Activated CD4-positive, CD25-positive, alpha-beta regulatory T cell (primary cell): ENCODE measurements at places on chromosomes 6 and 20.

- no peak for DNase-seq
These were observed 90.3 kb downstream of the SHLD1 start for GRCh38 chr20:5840411-5841002.

- DNase-seq, result no peak
These were observed 487.7 kb upstream of the HS3ST5 start for GRCh38 chr6:114830515-114830914.

DNA sequence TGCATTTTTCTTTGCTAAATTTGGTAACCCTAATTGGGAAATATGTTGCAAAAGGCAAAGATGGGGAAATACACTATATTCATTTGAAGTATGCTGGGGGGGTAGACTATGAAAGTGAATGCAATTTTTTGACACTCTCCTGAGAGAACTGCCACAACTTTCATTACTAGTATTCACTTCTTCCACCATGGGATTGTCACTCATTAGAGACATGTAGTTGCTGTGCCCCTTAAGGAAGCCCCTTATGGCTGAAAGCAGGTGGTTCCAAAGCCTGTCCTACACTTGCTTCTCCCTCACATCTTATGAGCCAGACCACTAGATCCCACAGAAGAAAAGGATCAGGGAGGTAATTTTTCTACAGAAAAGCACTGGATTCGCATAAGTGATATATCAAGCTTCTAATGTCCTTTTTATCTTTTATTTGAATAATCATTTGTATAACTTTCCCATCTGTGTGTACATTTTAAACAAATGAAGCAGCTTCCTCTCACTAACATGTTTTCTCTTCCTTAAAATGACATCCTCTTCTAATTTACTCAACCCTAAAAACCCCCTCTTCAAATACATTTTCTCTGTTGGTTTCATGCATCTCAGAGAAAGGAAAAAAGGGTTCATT lies 83.8 kb downstream of the GCLC start:
- DNase-seq, result no peak

- DNase-seq, result no peak
These were observed 26.4 kb upstream of the AKAP12 start for GRCh38 chr6:151213352-151213751.

GRCh38 chr20:2536560-2536986 lies at the start of gene TMC2:
Gene TMC2, plus strand, starts transcription at chr20:2536573. Its CDS starts 49 bp downstream, at chr20:2536622.
- DNase-seq, result no peak

DNA sequence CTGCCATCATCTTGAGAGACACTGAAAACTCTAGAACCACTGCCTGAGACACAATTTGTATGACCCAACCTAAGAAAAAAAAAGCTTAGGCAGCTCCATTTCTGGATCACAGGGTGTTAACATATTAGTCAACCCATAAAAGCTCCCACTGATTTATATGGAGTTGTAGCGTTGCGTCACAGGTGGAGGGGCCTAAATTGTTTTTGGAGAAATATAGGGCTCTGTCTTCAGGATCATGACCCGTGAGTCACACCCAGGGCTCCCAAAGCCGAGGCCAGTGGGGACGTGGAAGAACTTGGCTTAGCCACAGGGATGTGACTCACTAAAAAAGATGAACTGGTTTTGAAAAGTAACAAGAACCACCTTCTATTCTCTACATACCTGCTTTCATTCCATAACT lies 116.5 kb upstream of the BMP2 start:
- DNase-seq, result no peak

DNA sequence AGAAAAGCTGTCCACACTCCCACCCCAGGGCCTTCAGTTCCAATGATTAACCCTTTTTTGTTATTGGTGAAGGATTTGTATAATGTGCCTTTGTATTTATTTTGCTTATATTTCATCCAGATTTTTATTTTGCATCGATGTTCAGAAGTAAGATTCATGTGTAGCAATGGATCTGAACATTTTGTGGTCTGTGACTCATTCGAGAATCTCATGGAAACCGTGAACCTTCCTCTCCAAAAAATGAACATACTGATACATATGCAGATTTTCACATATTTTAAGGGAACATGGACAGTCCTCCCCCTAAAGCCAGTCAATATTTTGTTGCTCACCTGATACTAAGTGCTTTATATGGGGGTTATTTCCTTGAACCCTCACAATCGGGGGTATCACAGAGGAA lies 421.8 kb upstream of the SOX4 start:
- DNase-seq, result no peak

DNA sequence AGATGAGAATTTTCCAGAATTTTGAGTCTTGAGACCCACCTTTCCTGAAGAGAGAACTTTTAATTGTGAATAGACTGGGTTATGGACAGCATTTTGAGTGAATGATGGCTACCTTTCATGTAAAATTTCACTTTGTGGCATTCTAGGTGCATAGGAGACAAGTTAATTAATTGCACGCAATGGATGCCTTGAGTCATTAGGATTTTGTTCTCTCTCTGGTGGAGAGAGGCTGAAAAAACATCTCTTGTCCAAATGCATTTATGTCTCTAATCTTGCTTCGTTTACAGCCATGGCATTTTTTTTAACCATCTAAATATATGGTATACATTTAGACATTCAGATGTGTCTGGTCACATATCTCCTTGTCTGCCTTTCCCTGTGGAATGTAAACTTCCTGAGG lies 3.1 kb downstream of the RHAG start:
- no peak for DNase-seq

DNA sequence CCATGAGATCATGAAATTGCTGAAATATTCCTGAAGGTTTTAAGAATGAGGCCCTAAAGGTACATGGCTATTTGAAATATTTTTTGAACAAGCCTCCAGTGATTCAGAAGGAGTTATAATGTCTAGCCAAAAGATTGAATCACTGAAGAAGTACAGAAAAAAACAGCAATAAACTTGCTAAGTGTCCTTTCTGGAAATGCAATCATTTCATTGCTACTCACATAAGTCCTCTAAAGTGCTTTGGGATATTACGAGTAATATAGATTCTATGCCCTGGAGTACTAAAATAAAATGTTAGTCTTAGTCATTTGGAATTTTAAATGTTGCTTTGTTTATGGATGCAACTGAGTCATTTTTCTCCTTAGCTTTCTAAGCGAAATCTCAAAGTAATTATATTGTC lies 32.7 kb downstream of the CENPW start:
- no peak for DNase-seq

GRCh38 chr6:162230147-162230752 lies 497.3 kb downstream of the PRKN start:
- DNase-seq, result no peak

- no peak for DNase-seq
These were observed 38.1 kb downstream of the IRF4 start for GRCh38 chr6:429515-430121.

DNA sequence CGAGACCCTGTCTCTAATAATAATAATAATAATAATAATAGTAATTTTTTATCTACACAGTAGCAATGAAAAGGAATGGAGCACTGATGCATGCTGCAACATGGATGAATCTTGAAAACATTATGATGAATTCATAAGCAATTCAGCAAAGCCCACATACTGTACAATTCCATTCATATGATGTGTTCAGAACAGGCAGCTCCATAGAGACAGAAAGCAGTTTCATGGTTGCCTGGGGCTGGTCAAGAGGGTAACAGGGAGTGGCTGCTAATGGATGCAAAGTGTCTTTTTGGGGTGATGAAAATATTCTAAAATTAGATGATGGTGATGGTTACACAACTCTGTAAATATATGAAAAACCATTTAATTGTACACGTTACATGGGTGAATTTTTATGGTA lies 43.6 kb downstream of the SLC24A3 start:
- DNase-seq, result no peak

DNA sequence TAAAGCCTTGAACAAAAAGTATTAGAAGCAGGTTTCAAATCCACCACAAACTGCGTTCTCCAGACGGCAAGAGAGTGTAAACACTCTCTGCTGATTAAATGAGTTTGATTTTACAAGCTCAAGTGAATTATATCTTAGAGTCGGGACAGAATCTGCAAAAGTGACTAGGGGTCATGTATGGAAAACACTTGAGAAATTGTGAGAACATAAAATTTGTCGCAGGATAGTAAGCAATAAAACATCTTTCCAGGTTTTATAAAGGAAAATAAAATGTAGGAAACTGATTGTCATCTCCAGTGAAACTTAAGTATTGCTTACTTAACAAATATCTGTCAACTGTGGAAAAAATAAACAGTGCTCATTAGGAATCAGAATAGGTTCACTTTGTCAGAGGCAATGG lies 374.2 kb downstream of the ARHGAP18 start:
- no peak for DNase-seq

GRCh38 chr6:21742238-21742660 lies 148.7 kb downstream of the SOX4 start:
- DNase-seq, result no peak

DNA sequence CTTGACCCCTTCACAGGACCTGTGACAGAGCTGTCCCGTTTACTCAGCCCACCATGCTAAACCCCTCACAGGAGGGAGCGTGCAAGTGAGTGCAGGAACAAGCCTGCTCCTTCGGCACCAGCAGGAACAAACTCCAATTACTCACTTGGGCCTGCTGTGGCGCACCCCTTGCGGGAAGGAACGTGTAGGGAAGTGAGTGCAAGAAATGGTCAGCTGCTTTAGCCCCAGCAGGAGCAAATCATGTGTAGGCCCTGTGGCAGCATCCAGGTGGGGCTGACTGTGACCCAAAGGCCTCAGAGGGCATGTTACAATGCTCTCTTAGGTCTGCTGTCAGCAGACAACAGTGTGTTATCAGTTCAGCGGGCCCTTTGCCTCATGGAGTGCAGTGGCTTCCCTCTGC lies 574.4 kb downstream of the PRKN start:
- DNase-seq, result no peak

- DNase-seq, result no peak
These were observed 14.5 kb downstream of the FERMT1 start for GRCh38 chr20:6108330-6108729.

DNA sequence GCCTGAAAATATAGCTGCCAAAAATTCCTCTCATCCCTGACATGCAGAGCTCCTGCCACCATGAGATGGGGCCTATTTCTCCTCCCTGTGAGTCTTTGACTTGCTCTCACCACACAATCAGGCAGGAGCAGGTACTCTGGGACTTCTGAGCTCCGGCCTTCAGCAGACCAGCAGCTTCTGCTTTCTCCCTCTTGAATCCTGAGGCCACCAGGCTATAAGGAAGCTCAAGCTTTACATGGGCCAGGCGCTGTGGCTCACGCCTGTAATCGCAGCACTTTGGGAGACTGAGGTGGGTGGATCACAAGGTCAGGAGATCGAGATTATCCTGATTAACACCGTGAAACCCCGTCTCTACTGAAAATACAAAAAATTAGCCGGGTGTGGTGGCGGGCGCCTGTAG lies 238.7 kb upstream of the RREB1 start:
- DNase-seq, result no peak

DNA sequence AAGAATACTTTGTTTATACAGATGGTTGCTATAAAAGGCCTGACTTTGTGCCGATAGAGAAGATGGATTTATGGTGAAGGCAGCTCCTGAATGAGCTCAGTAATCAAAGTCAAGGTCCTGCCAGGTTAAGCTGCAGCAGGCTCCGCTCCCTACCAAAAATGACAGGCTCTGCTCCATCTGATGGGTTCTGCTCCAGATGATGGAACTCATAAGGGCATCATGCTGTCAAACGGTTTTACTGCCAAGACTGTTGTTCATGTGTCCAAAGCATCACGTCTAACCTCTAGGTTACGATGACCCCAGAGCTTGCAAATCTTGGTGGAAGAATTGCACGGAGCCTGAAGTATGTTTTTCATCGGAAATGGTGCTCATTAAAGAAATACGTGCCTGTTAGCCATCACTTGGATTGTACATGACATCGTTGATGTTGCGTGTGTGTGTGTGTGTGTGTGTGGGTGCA lies 19.2 kb upstream of the PTGIS start:
- no peak for DNase-seq

DNA sequence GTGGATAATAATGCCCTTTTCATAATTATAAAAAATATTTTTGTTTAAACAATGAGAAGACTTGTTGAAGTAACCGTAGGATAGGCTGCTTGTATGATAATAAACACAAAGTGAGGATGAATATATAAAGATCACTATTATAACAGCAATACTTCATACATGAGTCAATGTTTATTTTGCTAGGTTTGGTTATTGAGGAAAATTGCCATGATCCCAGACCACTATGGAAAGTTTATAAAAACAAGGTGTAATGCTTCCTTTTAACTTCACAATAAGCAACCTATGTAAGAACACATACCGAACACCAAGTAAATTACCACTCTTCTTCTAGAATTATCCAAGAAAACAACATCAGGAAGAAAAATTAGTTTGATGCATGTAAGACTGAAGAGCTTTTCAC lies 495.3 kb upstream of the RNF217 start:
- no peak for DNase-seq

- no peak for DNase-seq
These were observed 14.1 kb downstream of the TGIF2 start for GRCh38 chr20:36587388-36588070.

DNA sequence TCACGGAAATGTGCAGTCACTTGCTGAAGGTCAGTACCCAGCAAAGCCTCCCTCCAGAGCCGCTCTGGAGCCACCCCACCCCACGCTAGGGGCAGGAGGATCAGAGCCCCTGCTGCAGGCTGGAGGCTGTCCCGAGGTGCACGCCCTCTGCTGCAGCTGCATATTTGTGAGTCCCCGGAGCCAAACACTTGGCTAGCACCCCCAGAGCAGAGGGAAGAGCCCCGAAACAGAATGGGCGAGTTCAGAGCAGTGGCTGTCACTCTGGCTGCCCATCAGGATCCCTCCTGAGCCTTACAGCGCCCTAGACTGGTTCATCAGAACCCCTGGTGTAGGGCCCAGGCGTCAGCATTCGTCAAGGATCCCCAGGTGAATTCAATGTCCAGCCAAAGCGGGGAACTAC lies 9.5 kb upstream of the TULP1 start:
- no peak for DNase-seq

DNA sequence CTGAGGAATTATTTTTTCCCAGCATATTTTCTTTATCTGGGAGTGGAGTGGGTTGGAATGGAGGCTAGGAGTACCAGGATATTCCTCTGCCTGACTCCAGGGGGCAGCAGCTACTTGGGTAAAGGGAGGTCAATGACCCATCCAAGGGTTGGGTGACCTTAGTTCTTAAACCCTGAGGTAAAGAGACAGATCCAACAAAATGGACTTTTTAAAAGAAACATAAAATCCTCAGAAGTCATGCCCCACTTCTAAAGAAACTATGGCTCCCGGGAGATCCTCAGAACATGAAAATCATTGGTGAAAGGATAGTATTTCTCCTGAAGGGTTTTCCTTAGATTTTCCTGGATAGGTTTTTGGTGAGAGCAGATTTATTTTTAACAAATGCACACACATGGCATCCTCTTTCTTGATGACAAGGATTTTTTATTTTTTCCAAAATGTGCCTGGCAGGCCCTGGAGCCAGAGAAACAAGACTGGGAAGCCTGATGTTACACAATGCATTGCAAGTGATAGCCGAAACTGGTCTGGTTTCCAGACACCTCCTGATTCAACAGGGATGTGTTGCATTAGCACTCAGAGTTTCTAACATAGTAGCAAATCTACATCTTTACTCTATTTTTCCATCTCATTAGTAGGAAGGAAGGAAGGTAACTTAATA lies 240.9 kb upstream of the BTBD3 start:
- DNase-seq, result no peak

GRCh38 chr6:93059911-93060310 lies 359.4 kb downstream of the EPHA7 start:
- no peak for DNase-seq

- no peak for DNase-seq
These were observed 27.3 kb downstream of the RAMACL start for GRCh38 chr6:166559211-166559610.

GRCh38 chr6:1597924-1598323 lies 11.8 kb upstream of the FOXC1 start:
- DNase-seq, result no peak

- DNase-seq, result no peak
These were observed 365.2 kb downstream of the SYNE1 start for GRCh38 chr6:152271776-152272464.

- no peak for DNase-seq
These were observed 1.9 kb downstream of the TGM2 start for GRCh38 chr20:38162878-38163875.
